ENCODE measurements at places on chromosomes 6 and 20. TPM values are rescaled to one million over a fixed set of nuclear protein-coding genes. Genes with fewer than 3 reads are reported as not detected.

- H3K4me1 ChIP-seq, result no peaks in the 10 kb centered on the region
- peak; percentile 12 for DNase-seq
- H3K4me3 ChIP-seq, result no peak overlapping the region
- H3K27ac ChIP-seq, result no peak overlapping the region
- H3K36me3 ChIP-seq, result no peaks in the 10 kb centered on the region
Measured at GRCh38 chr20:58645412-58645968, 5.6 kb upstream of the STX16 start.

DNA sequence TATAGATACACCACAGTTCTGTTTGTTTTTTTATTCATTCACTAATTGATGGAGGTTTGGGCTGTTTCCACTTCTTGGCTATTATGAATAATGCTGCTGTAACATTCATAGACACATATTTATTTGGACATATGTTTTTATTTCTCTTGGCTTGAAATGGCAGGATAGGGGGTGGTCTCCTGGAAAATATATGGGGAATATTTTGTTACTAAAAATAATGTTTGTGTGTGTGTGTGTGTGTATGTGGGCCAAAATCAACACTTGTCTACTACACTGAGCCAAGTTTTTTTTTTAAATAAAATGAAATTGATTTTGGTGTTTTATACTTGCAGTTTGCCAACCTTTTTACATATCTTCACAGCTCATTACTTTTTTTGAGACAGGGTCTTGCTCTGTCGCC, 264.4 kb upstream of the SULF2 start:
- no peak for DNase-seq
- H3K27me3 ChIP-seq, result no peaks in the 10 kb centered on the region

DNA sequence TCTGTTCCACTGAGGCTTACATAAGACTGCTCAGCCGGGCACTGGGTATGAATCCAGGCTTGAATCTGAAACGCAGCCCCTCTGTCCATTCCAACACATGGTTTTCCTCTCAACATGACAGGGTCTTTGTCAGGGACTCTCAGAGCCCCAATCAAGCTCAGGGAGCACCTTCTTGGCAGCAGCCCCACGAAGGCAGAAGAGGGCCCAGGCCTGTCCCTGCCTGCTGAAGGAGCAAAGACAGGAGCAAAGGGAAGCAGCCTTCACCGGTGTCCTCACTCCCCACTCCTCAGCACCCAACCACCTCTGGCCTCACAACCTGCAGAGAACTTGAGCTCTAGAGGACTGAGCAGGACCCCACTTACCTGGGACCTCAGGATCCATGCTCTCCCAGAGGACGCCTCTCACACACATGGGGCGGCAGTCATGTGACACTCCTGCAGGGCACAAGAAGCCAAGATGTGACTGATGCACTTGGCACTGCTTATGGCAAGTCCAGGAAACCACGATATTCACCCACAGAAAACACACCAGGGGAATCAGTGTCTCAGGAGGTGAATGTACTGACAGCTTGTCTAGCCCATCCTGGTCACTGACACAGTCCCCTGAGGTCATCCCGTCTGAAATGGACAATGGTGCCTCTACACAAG, 4.3 kb downstream of the SNHG17 start:
- no peak overlapping the region for H3K27ac ChIP-seq
- DNase-seq, result no peak
- no peaks in the 10 kb centered on the region for H3K27me3 ChIP-seq
- H3K36me3 ChIP-seq, result peaks cover 84% of the 10 kb centered on the region
- H3K4me1 ChIP-seq, result peaks cover 2% of the 10 kb centered on the region

DNA sequence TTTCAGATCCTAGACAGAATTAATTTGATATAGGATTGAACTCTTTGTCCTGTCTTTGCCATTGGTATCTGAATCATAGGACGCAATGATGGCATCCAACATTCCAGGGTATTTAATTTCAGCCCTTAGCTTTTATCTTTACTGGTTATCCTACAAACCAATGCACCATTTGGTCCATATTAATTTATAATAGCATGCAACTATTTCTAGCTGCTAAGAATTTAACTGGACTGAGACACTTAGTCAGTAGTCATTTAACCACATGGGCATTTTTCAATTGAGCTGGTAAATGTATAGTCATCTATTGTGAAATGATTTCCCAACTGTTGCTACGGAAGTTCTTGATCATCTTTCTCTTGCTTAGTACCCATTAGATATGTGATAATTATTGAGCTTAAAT, 141.1 kb downstream of the CD164 start:
- no peak for DNase-seq
- H3K27me3 ChIP-seq, result no peaks in the 10 kb centered on the region
- no peak overlapping the region for H3K4me3 ChIP-seq
- no peak overlapping the region for H3K27ac ChIP-seq
- H3K36me3 ChIP-seq, result no peaks in the 10 kb centered on the region

The TPD52L1 gene
- 6.6 TPM for total RNA-seq

DNA sequence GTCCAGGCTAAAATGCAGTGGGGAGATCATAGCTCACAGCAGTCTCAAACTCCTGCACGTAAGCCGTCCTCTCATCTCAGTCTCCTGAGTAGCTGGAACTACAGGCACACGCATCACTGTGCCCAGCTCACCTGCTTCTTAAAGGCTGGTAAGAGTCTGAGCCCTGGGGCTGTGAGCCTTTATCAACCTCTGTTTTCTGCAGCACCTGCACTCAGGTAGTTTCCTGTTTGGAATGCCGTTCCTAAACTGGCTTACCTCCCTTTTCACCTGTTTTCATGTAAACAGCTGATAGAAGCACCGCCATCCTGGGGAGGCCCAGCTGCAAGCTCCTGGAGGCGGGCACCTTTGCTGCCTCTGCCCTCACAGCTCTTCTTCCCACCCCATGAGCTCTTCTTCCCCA, 45.4 kb downstream of the SLC24A3 start:
- H3K36me3 ChIP-seq, result no peaks in the 10 kb centered on the region
- H3K27me3 ChIP-seq, result no peaks in the 10 kb centered on the region
- no peak overlapping the region for H3K27ac ChIP-seq
- H3K4me1 ChIP-seq, result no peaks in the 10 kb centered on the region
- no peak overlapping the region for H3K4me3 ChIP-seq

GRCh38 chr6:93196406-93196970, 222.9 kb downstream of the EPHA7 start:
- no peak overlapping the region for H3K4me3 ChIP-seq
- H3K36me3 ChIP-seq, result peaks cover 16% of the 10 kb centered on the region
- H3K27ac ChIP-seq, result no peak overlapping the region
